WTC11 (cell line): ENCODE measurements at places on chromosomes 5 and 9. TPM values are rescaled to one million over a fixed set of nuclear protein-coding genes. Genes with fewer than 3 reads are reported as not detected.

GRCh38 chr5:80399526-80400239 is 8.2 kb upstream of the ZFYVE16 start:
- H3K27me3 ChIP-seq, result no peaks in the 10 kb centered on the region; the same call in 1 of the 2 replicates
- H3K4me1 ChIP-seq, result peaks cover 4% of the 10 kb centered on the region; the same call in 1 of the 2 replicates
- no peak overlapping the region for H3K4me3 ChIP-seq
- H3K36me3 ChIP-seq, result peaks cover 5% of the 10 kb centered on the region; the same call in 1 of the 2 replicates

DNA sequence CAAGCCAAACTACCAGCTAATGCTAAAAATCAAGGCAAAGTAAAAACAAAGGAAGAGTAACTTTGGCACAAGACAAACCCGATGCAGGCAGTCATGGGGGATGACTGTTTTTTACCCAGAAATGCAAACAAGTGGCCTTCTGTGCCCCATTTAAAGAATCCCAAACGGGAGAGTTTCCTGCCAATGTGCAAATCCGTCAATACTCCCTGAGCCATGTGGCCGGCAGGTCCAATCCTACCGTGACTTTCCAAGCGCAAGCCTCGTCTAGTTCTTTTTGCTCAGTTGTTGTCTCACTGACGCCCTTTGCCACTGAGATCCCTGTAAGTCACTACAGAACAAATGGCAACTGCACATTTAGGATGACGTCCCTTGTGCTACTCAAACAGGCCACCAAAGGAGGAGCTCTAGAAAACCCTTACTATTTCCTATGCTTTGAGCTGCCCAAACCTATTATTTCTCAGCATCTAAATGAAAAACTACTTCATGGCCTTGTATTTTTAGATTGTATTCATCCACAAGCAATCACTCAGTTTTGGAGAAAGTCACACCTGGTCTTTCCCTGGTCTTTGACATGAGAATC is 43.4 kb downstream of the OTULIN start:
- H3K36me3 ChIP-seq, result peaks cover 44% of the 10 kb centered on the region
- no peaks in the 10 kb centered on the region for H3K4me1 ChIP-seq
- H3K27me3 ChIP-seq, result no peaks in the 10 kb centered on the region; the same call in 1 of the 2 replicates
- H3K27ac ChIP-seq, result no peak overlapping the region

DNA sequence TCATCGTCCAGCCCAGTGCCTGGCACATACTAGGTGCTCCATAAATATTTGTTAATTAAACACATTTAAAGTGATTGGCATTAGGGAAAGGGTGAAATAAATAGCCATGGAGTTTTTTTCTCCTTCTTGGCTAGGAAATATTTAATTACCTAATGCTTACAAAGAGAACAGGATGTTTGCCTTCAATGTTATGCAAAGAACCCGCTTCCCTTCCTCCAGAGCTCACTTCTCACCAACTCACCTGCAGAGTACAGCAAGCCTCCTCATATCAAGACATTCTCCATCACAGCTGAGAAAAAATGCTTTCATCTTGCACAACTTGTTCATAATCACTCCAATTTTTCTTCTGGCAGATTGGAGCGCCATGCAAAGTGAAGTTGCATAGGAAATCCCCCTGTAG is 161.7 kb upstream of the STK32A start:
- DNase-seq, result no peak
- H3K27me3 ChIP-seq, result no peaks in the 10 kb centered on the region
- peaks cover 27% of the 10 kb centered on the region for H3K4me1 ChIP-seq

- no peaks in the 10 kb centered on the region for H3K27me3 ChIP-seq
- DNase-seq, result no peak
- H3K36me3 ChIP-seq, result no peaks in the 10 kb centered on the region
- no peaks in the 10 kb centered on the region for H3K4me1 ChIP-seq
These were observed 27.7 kb downstream of the KCTD16 start for GRCh38 chr5:144198386-144198785.

DNA sequence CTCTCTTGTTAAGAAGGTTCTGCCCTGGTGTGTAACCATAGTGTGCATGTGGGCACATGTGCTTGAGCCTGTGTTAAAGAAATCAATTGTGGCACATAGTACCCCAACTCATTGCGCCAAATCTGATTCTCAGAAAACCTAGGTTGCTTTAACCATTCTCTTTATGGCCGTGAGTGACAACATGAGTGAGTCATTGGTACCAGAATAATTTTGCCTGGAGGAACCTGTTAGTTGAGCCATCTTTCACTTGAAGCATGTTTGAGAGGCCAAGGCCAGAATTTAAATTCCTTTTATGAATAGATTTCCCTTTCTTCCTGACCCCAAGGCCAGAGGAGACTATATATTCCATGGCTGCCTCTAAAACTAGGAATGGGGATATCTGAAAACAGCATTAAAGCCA is 35.2 kb upstream of the SLC36A2 start:
- H3K27me3 ChIP-seq, result peaks cover 2% of the 10 kb centered on the region; the same call in 1 of the 2 replicates
- DNase-seq, result no peak
- peaks cover 40% of the 10 kb centered on the region for H3K4me1 ChIP-seq
- H3K36me3 ChIP-seq, result no peaks in the 10 kb centered on the region

GRCh38 chr5:76196457-76196856 is 113.3 kb downstream of the SV2C start:
- no peak for DNase-seq
- H3K4me3 ChIP-seq, result no peak overlapping the region
- H3K4me1 ChIP-seq, result peaks cover 57% of the 10 kb centered on the region
- no peaks in the 10 kb centered on the region for H3K36me3 ChIP-seq

GRCh38 chr5:125526966-125527365 is 780.5 kb upstream of the ZNF608 start:
- no peak for DNase-seq
- H3K27ac ChIP-seq, result peak overlapping the region; percentile 30; the same call in 1 of the 2 replicates
- peaks cover 20% of the 10 kb centered on the region for H3K4me1 ChIP-seq
- H3K4me3 ChIP-seq, result no peak overlapping the region
- H3K36me3 ChIP-seq, result no peaks in the 10 kb centered on the region

DNA sequence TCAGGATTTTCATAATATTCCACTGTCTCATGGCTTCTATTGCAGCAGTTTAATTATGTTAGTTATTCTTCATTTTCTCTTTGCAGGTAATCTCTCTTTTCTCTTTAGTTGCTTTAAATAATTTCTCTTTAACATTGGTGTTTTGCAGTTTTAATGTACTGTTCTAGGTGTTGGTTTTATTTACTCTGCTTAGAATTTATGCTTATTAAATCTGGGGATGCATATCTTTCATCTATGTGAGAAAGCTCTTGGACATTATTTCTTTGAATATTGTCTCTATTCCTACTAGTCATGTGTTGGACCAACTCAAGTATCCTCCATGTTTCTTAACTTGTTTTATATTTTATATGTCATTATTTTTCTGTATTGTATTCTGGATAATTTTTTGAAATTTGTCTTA is 218.7 kb upstream of the TUT7 start:
- H3K4me1 ChIP-seq, result peaks cover 7% of the 10 kb centered on the region
- H3K27me3 ChIP-seq, result peaks cover 3% of the 10 kb centered on the region; the same call in 1 of the 2 replicates
- peaks cover 2% of the 10 kb centered on the region for H3K36me3 ChIP-seq
- no peak overlapping the region for H3K27ac ChIP-seq
- H3K4me3 ChIP-seq, result no peak overlapping the region
- DNase-seq, result no peak

DNA sequence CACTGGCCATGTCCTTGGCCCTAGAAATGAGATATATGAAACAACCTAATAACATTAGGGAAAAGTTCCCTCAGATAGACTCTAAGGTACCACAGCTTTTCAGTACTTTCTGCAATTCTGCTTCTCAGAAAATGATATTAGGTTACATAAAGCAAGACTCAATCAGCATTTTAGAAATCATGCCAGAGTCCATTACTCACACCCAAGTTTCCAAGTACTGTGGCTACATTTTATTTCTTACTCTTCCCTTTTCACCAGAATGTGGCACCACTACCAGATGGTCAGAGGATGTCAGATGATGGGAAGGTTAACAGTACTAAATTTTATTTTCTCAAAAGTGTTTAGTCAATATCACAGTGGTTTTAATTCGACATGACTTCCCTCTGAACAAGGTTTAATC is 217.2 kb downstream of the MLLT3 start:
- no peaks in the 10 kb centered on the region for H3K27me3 ChIP-seq
- DNase-seq, result no peak
- H3K27ac ChIP-seq, result no peak overlapping the region
- no peak overlapping the region for H3K4me3 ChIP-seq
- no peaks in the 10 kb centered on the region for H3K36me3 ChIP-seq

DNA sequence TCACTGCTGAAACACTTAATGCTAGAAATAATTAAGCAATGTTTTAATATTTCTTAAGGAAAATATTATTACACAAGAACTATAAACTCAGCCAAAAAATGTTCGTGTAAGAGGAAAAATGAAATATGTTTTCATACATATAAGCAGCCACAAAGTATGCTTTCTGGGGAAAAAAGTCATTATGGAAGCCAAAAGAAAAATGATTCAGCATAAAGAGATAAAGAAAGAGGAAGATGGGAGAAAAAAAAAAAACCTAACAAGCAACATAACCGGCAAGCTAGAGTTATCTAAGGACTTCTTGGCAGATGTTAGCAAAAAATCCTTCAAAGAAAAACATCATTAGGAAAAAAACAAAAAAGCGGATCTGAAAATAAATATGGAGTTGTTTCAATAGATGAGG is 179.1 kb downstream of the MUSK start:
- no peak overlapping the region for H3K4me3 ChIP-seq
- no peak overlapping the region for H3K27ac ChIP-seq
- no peak for DNase-seq
- H3K27me3 ChIP-seq, result no peaks in the 10 kb centered on the region

GRCh38 chr5:170745481-170746071 is 37.9 kb upstream of the GABRP start:
- peaks cover 21% of the 10 kb centered on the region; the same call in 1 of the 2 replicates for H3K27me3 ChIP-seq
- H3K27ac ChIP-seq, result peak overlapping the region; percentile 99
- no peak overlapping the region for H3K4me3 ChIP-seq
- H3K4me1 ChIP-seq, result peaks cover 76% of the 10 kb centered on the region

- H3K4me3 ChIP-seq, result peak overlapping the region; percentile 15; the same call in 1 of the 2 replicates
- DNase-seq, result no peak
- H3K4me1 ChIP-seq, result peaks cover 56% of the 10 kb centered on the region
- no peaks in the 10 kb centered on the region for H3K27me3 ChIP-seq
These were observed 46.7 kb downstream of the TNFAIP8 start for GRCh38 chr5:119402555-119402954.

DNA sequence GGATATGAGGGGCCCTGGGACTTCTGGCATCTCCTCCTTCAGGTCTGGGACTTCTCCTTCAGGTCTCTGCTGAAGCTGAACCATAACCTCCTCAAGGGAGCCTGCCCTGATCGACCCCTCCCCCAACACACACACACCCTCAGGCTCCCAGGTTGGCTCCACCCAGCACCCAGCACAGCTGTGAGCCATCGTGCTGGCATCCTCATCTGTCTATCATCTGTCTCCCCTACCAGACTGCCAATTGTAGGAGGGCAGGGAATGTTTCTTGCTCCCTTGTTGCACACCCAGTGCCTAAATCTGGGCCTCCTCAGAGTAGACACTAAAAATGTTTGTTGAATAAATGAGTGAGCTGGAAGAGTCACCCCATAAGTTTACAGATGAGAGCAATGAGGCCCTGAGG is 71.4 kb downstream of the LRSAM1 start:
- H3K27me3 ChIP-seq, result no peaks in the 10 kb centered on the region; the same call in 1 of the 2 replicates
- no peak overlapping the region for H3K27ac ChIP-seq
- DNase-seq, result no peak
- no peak overlapping the region for H3K4me3 ChIP-seq

DNA sequence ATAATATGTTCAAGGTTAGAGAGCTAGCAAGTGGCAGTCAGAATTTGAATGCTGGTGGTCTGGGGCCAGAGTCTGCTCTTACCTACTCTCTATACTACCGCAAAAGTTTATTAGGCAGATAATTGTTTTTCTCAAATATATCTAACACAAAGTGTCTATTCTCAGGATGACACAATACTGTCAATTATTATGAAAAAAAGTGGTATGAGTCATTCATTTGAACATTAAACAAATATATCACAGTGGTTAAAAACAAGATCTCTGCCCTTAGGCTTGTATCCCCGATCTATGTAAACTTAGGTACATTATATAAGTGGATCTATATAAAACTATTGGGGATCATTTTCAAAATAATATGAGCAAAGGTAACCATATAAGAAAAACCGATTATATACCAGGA is 354.9 kb downstream of the CETN3 start:
- H3K27me3 ChIP-seq, result no peaks in the 10 kb centered on the region
- no peak overlapping the region for H3K4me3 ChIP-seq
- DNase-seq, result no peak
- H3K36me3 ChIP-seq, result 0 out of 2 replicates have a peak, but pooled peaks cover 5% of the 10 kb centered on the region
- no peak overlapping the region for H3K27ac ChIP-seq
- peaks cover 22% of the 10 kb centered on the region for H3K4me1 ChIP-seq

GRCh38 chr9:18692268-18692667 is 218.3 kb downstream of the ADAMTSL1 start:
- no peaks in the 10 kb centered on the region for H3K4me1 ChIP-seq
- H3K27me3 ChIP-seq, result peaks cover 2% of the 10 kb centered on the region; the same call in 1 of the 2 replicates
- peaks cover 27% of the 10 kb centered on the region for H3K36me3 ChIP-seq
- no peak for DNase-seq
- H3K4me3 ChIP-seq, result no peak overlapping the region
- no peak overlapping the region for H3K27ac ChIP-seq

DNA sequence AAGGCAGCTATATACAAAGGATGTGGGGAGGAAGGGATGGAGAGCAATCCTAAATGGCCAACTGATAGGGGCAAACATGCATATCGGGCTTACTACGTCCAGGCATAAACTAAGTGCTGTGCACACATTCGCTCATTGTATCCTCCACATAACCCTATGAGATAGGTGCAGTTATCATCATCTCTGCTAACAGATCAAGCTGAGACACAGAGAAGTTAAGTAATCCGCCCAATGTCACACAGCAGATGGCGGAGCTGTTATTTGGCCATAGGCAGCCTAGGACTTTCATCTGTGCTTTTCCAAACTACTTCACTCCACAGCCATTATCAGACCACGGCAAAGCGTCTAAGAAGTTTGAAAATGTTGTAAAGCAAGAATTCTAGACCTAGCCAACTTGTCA is 197.5 kb downstream of the RGS3 start:
- H3K27me3 ChIP-seq, result peaks cover 5% of the 10 kb centered on the region
- H3K36me3 ChIP-seq, result no peaks in the 10 kb centered on the region
- H3K4me3 ChIP-seq, result no peak overlapping the region
- no peak for DNase-seq
- no peak overlapping the region for H3K27ac ChIP-seq

PIP5K1B gene
- 5.2 to 6.0 TPM (median 5.7 TPM) in 3 replicates for total RNA-seq

GRIA1 gene
- 0.76 to 0.81 TPM (median 0.76 TPM) in 3 replicates for total RNA-seq

OR13C3 gene
- not detected in 3 replicates for total RNA-seq

ISL1 gene
- 0.07 to 0.18 TPM in 2 of 3 replicates, not detected in the other for total RNA-seq

ROPN1L gene
- 0.27 TPM in 1 of 3 replicates, not detected in the others for total RNA-seq

PTPRD gene
- total RNA-seq, result 51.3 to 69.6 TPM (median 54.6 TPM) in 3 replicates

GABRA6 gene
- not detected in 3 replicates for total RNA-seq

FSD1L gene
- 4.5 to 5.3 TPM (median 4.6 TPM) in 3 replicates for total RNA-seq

PCDHGB5 gene
- total RNA-seq, result 7.6 to 9.7 TPM (median 7.7 TPM) in 3 replicates

ADRA1B gene
- 0.11 to 0.16 TPM in 2 of 3 replicates, not detected in the other for total RNA-seq
